ENCODE measurements at places on chromosomes 11 and 22.
A peak's percentile ranks its signal among the peaks of the same experiment; 100 is the strongest.

GRCh38 chr11:71453918-71454304 is 908 bp downstream of the NADSYN1 start:
- H3K4me1 ChIP-seq: peaks cover 46% of the 10 kb centered on the region
- peak overlapping the region; percentile 90 for H3K4me3 ChIP-seq
- H3K27ac ChIP-seq: no peak overlapping the region

DNA sequence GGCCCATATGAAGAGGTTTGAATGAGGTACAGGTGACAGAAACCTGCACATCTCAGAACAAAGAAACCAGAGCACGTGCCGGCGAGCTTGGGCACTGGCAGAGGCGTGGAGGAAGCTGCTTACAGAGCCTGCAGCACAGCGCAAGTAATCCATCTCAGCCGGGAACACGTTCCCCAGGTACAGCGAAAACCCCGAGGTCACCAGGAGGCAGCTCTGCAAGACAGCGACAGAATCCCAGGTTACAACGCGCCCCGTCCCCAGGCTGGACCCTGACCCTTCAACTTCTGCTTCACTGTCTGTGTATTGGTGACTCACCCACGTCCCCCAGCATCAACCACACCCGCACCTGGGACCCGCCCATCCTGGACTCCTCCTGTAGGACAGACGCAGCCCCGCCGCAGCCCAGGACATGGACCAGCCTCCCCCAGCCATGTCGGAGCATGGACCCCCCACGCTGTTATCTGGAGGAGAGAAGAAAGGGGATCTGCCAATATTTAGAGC is 2.2 kb downstream of the MLC1 start:
- no peak overlapping the region for H3K4me3 ChIP-seq
- peaks cover 11% of the 10 kb centered on the region for H3K36me3 ChIP-seq
- H3K4me1 ChIP-seq: peaks cover 13% of the 10 kb centered on the region
- no peak for DNase-seq

GRCh38 chr11:114562166-114562916 is 2.7 kb upstream of the NXPE1 start:
- H3K27ac ChIP-seq: peak overlapping the region; percentile 20
- no peak overlapping the region for H3K4me3 ChIP-seq
- DNase-seq: no peak
- H3K27me3 ChIP-seq: peaks cover 2% of the 10 kb centered on the region
- H3K36me3 ChIP-seq: no peaks in the 10 kb centered on the region
- H3K4me1 ChIP-seq: peaks cover 11% of the 10 kb centered on the region

DNA sequence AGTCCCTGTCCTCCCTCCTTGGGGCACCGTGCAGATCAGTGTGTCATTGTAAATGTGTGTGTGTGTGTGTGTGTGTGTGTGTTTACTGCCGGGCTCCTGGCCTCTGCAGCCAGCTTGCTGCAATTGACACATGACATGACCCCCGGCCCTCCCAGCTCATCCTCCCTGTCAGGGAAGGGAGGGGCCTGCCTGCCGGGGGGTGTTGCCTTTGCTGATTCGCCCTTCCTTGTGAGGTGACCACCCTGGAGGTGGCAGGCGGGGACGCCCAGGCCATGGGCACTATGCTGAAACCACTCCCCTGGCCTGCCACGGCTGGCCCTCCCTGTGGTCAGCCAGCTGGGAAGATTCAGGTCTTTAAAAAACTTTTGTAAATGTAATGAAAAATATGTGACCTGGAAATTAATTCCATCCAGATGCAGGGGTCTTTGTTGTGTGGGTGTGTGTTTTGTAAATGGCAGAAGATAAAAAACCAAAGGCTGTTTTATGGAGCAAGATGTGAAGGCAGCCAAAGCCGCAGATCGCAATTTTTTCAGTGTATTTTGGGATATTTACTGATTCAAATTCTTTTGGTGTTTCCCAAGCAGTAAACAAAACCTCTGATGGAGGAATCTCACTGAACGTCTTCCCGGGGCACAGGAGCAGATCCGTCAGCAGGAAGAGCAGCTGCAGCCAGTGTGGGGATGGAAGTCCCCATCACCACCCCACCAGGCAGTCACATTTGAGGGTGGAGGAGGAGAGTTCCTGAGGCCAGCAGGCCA is 23.2 kb downstream of the SHISAL1 start:
- H3K27me3 ChIP-seq: no peaks in the 10 kb centered on the region
- no peaks in the 10 kb centered on the region for H3K36me3 ChIP-seq
- DNase-seq: no peak
- H3K27ac ChIP-seq: no peak overlapping the region
- H3K4me1 ChIP-seq: no peaks in the 10 kb centered on the region
